ENCODE measurements at places on chromosomes 4 and X.

GRCh38 chr4:150244600-150244999, 166.4 kb downstream of the DCLK2 start:
- DNase-seq: no peak

DNA sequence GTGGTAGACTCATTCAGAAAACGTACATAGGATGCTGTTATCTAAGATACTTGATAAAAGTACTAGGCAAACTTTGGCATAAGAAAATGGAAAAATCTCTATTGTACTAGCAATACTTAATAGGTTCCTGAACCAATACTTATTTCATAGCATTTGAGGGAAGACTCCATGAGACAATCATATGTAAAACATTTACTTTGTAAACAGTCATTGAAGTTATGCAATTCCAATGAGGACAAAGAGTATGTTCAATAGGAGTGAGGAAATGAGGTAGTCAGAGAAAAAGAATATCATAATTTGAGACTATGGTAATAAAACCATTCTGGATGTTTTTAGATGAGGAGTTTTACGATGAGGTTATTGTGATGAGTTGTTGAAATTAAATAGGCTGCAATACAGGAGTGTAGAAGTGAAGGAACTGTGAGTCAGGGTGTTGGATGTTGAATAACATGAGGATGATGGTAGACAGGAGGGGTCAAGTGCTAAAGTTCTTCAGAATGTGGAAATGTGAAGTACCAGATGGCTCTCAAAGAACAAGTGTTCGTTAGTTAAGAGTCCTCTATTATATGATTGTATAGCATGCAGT, 397.9 kb downstream of the PPP3CA start:
- DNase-seq: no peak

- DNase-seq: no peak
Measured at GRCh38 chr4:14566518-14566917, 435.8 kb upstream of the CPEB2 start.

- no peak for DNase-seq
Measured at GRCh38 chr4:182014164-182014563, 229.0 kb upstream of the TENM3 start.

GRCh38 chr4:54779036-54779435, 121.3 kb downstream of the KIT start:
- DNase-seq: no peak

GRCh38 chr4:184274286-184274951, 56.7 kb upstream of the ENPP6 start:
- DNase-seq: peak; percentile 49

DNA sequence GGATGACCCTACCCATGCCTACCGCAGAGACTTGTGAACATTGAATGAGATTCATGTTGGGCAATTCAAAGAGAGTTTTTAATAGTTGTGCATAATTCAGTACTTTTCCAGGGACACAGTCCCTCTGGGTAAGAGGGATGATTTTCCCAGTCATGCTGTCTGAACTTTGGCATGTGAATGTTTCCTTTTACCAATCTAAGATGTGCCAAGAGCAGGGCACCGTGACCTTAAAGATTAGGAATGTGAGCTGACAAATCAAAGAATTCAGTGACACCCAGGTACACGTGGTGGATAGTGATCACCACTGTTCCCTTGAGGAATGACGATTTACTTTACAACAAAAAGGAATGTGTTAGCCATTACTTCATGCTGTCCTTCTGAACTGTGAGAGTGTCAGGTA, 515.6 kb downstream of the PPARGC1A start:
- no peak for DNase-seq

GRCh38 chr4:7943211-7943610, 3.5 kb upstream of the AFAP1 start:
- no peak for DNase-seq

DNA sequence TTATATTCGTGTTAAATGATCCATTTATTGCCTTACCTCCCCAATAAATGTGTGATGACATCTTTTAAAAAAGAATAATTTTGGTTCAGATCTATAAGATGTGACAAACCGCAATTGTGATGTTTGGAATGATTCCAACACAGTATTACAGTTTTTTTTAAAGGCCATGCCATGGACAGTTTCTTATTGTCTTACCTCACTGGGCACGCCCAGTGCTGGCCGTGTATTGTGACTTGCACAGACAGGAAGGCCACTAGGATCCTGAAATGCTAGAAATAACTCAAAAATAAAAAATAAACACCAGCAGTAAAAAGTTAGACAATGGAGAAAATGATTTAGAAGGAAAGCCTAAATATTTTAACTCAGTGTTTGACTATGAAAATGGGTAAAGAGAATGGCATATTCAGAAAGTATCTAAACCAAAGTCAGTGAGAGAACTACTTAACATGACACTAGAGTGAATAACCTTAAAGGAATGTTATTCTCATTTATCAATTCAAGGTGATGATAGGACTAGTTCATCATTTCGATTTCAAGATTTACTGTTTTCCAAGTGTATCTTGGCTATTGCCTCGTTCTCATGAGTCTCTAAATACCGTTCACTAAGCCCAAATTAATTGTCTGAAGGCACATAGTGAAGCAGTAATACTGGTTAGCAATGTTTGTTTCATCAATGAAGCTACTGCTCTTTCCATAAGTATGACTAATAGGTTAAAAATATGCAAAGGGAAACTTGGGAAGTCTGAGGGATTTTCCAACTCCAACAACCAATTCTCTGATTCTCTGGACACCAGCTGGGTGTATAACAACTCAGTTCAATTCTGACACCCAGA, 46.1 kb upstream of the VEGFC start:
- DNase-seq: no peak

DNA sequence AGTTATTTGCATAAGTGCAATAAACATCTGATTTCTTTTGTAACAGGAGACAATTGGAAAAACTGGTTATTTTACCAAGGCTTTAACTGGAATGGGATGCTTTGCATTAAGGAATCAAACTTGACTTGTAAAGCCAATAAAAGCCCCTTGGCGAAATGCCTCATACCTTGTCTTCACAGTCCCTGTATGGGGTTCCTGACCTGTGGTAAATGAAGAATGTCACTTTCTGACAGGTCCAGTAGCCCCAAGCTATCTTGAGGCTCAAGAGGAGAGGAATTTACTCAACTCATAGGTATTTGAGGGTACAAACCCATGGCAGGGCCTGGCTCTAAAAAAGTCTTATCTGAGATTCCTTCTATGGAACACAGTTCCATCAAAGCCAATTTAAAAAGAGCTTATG, 78.0 kb downstream of the ACOX3 start:
- no peak for DNase-seq

DNA sequence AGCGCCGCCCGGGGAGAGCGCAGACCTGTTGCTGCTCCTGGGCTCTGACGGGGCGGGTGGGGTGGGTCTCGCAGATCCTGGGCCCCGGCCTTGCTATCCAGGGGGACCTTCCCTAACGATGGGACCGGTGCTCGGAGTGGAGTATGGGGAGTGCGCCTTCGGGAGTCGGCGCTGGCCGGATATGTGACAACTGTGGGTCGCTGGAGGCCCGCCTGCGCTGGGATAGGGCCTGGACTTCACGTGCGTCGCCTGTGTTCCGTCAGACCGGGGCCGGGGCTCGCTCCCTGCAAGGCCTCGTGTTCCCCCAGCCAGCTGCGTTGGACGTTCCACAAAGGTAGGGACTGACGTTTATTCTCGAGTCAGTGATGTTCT, 1.3 kb downstream of the TBL1X start:
- DNase-seq: peak; percentile 16

DNA sequence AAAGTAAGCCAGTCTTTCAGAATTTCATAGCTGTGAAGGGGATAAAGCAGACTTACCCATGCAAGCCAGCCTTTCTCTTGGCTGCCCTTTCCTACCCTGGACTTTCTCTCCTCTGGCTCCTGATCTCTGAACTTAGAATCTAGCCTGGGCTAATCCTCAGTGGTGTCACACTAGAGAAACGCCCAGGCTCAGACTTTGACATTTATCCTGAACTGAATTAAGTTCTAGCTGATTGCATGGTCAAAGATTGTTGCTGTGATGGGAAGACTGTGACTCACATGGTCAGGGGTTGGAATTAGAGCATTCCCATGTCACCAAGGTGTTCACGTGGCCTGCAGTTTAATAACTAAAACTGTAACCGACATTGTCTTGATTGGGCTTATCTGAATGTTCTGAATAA, 469.5 kb upstream of the FAT1 start:
- DNase-seq: no peak

GRCh38 chrX:140980271-140980670, 22.1 kb upstream of the SPANXB1 start:
- DNase-seq: no peak

DNA sequence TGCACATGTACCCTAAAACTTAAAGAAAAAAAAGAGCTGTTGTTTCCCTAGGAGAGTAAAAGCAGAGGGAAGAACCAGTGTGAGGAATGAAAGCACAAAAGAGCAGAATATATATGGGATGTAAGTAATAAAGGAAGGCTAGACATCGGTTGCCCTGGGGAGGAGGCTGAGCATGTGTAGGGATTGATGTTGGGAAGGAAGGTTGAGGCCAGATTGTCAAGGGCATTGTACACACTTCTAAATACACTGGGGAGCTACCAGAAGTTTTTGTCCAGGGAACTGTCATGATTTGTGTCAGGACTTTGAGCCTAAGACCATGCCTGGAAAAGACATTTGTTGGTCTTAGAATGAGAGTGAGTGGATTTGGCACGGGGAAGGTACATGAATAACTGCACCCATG, 467.1 kb downstream of the GPAT3 start:
- DNase-seq: no peak

DNA sequence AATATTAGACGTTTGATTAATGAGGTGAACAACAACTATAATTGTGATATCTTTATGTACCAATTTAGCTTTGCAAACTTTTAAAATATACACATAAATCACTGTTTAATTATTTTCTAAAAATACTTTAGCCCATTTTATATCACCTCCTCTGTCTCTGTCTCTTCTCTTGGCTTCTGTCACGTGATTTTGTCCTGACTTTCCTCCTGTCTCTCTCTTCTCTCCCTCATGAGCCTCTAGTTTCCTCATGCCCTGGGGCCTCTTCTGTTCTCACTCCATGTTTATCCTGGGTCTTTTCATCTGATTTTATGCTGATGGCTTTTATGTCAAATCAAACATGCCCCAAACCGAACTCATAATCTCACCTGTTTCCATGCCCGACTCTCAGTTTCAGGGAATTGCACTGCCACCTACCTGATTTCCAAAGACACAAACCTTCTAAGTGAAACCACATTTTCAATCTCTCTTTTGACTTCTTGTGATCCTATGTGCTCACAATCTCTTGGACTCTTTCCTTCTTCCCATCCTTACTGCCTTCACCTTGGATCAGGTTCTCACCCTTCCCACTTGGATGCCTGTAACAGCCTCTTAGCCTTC, 303.0 kb upstream of the GALNT7 start:
- DNase-seq: no peak

DNA sequence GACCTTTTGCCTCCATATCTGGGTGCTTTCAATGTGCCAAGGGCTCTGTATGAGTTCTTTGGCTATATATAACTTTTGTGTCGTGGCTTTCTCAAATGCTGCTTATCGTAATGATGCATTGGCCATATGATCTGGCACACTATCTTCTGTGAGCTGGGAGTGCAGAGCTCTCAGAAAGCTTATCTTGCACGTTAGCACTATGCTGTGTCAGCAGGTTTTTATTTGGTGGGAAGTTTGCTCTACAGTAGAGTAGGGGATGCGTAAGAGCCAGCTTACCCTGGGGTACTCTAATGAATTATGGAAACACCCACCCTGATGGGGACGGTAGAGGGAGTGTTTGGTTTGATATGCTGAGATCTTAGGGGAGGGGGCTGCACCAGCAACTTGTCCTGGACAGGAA, 119.6 kb downstream of the FAAH2 start:
- DNase-seq: no peak

- DNase-seq: no peak
Measured at GRCh38 chr4:13162886-13163285, 321.3 kb downstream of the RAB28 start.

GRCh38 chrX:56782352-56782751, 53.3 kb downstream of the NBDY start:
- DNase-seq: no peak

GRCh38 chrX:114842181-114842580, 175.2 kb downstream of the IL13RA2 start:
- DNase-seq: no peak

DNA sequence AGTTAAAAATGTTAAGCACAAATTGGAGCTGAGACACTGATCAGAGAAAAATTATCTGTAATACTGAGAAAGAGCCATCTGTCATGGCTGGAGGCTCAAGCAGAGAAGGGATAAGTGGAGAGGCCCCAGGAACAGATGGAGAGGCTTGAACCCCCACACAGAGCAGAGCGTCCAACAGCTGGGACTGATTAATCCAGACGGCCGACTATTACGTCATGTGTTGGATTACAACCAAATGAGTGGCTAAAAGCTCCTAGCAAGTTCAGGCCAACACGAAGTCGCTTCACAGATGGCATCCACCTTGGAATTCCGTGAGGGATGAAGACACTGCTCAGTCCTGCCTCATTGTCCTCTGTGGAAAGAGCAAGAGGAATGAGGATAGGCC, 57.7 kb upstream of the ATXN3L start:
- peak; percentile 97 for DNase-seq

DNA sequence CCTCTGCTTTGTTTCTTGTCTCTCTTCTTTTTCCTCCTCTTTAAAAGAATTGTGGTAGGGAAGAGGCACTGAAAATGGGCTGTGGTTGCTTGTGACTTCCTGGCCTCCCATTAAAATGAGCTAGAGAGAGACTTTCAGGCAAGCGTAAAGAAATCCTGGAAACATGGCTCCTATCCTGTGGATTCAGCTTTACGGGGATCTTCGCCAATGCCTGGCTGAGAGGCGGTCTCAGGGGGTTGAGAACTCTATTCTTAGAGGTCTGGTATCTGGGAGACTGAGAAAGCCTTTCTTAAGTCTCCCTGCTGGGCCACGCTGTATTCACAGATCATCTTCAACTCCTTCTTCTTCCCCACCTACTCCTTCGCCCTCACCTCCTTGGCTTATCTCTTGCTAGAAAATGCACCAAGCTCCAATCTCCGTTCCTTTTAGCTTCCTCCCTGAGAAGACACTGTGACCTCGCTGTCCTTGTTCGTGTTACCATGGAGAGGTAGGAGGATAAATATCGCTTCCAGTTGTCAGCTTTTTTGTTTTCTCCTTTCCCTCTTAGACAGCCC, 542 bp upstream of the KLF8 start:
- no peak for DNase-seq

DNA sequence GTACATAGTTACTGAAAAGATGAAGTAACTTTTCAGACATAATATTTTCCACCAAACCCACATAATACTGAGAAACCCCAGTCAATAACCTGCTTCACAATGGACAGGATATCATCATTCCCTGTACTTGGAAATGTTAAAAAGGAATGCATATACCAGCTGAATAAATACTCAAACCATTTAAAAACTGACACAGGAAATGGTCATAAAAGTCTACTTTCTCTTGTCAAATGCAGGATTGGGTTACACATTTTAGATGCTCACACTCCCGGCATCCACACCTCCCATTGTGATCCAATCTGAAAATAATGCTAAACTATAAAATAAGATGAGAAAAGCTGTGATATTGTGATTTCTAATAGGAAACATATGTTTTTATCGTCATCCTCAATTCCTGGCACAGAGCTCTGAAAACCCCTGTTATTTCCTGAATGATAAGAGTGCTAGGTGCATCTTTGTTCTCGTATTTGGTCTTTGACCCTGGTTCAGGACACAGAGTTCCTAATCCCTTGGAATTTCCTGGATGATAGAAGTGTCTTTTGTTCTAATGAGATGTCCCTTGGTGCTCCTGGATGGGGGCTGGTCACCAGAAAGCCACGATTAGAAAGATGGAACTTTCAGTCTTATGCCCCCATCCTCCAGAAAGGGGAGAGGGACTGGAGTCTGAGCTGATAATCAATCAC, 821.3 kb downstream of the TRIML1 start:
- DNase-seq: no peak
